ENCODE measurements at places on chromosomes 3 and 15.

DNA sequence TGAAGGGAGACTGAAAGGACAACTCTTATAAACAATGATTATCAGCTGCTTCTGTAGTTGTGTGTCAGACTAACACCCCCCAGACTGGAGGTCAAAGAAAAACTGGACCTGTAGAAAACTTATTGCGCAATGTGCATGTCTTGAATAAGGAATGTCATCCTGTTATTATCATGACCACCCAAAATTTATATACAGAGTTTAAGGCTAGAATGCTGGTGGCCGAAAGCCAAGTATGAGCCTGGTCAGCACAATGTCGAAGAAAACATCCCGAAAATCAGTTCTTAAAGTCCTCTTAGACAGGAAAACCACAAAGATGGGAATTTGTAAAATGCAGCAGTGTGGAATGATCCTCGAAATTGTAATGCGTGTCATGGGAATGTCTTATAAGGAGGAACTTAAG lies 29.3 kb downstream of the RFTN1 start:
- DNase-seq, result no peak

- no peak for DNase-seq
These were observed 60.9 kb downstream of the NOX5 start for GRCh38 chr15:69075440-69075839.

GRCh38 chr3:43210049-43211027 lies 76.0 kb upstream of the SNRK start:
- no peak for DNase-seq

DNA sequence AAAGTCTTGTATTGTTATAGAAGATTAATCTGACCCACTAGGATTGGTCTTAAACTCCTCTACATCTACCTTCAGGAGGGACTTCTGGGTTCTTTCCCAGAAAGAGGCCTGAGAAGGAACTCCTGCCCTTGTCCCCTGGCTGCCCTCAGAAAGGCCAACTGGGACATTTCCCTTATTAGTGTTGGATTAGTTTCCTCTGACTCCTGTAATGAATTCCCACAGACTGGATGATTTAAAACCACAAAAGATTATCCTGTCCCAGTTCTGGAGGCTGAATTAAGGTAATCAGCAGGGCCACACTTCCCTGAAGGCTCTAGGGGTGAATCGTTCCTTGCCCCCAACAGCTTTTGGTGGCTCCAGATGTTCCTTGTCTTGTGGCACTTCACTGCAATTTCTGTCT lies 102.8 kb upstream of the NMNAT3 start:
- DNase-seq, result no peak

DNA sequence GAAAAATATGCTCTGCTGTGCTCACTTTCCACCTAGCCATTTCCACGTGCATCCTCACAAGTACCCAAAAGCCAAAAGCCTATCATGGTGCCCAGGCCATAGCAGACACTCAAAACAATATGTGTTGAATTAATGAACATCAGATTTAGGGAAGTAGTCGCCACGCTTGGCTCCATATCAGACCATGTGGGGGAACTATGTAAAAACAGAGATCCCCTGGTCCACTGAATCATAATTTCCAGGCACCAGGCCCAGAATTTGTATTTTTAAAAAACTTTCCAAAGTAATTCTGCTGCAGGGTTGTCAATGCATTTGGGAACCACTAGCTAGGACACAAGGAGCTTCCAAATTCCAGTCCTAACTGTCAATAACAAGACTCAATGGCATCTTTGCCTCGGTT lies 77.3 kb downstream of the CNTN3 start:
- no peak for DNase-seq

- no peak for DNase-seq
These were observed 5.8 kb upstream of the MTMR10 start for GRCh38 chr15:30997270-30997669.

- no peak for DNase-seq
These were observed 28.5 kb downstream of the MFSD1 start for GRCh38 chr3:158830391-158830790.

GRCh38 chr15:41258750-41259471 lies 27.8 kb downstream of the CHP1 start:
- DNase-seq, result no peak

DNA sequence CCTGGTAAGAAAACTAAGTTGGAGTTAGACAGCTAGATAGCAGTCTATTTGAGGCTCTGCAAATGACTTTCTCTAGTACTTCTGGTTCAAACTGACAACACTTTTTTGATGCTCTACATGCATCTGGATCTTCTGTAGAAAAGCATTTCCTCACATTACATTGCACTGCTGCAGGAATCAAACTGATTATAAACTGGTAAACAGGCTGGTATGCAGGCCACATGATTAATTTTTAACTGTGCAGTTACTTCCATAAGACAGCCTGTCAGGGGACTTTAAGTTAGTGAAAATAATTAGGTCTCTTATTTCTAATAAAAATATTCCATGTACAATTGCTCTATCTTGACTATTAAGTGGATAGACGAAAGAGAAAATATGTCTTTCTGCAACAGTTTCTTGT lies 550.0 kb upstream of the ALCAM start:
- DNase-seq, result no peak

- DNase-seq, result no peak
These were observed 36.7 kb downstream of the SRP14 start for GRCh38 chr15:40002295-40002694.
